ENCODE measurements at places on chromosomes 13 and 19.

GRCh38 chr13:48411841-48412531 is 927 bp downstream of the LPAR6 start:
- DNase-seq = no peak

DNA sequence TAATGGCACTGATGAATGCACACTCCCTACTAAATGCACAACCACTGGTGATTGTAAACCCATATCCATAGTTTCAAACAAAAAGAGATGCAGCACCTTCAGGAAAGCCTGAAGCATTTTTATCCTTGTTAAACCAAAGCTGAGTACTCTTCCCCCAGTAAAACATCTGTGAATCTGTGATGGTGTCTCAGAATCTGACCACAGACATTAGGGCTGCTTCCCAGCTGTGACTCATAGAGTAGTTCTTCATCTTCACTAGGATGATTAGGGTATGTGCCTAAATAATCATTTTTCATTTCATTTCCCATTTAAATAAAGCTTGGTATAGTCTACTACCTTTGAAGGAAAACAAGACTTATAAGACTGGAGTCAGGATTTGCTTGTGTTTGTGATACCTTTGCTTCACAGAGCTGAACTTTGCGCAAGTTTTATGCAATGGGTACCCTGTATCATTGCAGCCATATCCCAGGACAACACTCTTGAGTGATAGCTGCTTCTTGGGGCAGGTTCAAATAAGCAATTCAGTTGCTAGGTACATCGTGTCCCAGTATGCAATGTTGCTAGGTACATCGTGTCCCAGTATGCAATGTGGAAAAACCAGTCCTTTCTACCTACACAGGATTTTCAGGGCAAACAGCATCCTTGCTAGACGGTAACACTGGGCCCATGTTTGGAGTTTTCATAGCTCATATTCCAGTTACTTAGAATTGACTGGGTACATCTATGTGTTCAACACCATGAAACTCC is 277.1 kb downstream of the IRS2 start:
- DNase-seq = no peak

- DNase-seq = no peak
Observed at GRCh38 chr19:55563261-55563690, 17.4 kb downstream of the ZNF579 start.

DNA sequence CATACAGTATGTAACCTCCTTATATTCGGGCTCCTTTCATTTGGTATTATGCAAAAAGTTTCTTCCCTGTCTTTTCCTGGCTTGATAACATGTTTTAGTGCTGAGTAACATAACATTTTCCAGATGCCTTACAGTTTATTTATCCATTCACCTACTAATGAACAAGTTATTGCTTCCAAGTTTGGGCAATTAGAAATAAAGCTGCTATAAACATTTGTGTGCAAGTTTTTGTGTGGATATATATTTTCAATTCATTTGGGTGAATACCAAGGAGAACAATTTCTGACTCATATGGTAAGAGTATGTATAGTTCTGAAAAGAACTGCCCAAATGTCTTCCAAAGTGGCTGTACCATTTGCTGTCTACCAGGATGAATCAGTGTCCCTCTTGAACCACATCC is 360.9 kb downstream of the PCDH17 start:
- DNase-seq = no peak

DNA sequence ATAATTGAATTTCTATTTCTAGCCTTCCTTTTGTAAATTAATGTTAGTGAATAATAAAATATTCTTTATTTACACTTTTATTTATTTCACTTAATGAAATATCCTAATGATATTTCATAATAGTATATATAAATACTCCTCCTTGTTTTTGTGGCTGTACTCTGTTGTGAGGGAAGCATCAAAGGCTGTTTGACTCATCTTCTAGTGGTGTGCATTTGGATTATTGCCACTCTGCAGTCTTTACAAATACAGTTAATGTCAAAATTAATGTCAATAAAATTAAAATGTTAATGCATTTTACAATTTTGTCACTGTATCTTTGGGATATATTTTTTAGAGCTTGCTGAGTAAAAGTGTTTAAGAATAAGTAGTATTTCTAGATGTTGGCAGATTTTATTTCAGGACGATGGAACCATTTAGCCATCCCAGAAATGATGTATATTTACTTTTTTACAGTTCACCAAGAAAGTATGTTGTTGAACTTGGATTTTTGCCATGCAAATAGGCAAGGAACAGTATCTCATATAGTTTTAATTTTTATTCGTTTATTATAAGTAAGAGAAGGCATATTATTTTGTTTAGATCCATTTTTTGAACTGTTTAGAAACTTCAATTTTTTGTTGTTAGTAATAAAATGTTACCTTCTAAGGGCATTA is 281.2 kb upstream of the SLITRK6 start:
- no peak for DNase-seq

GRCh38 chr13:27793507-27794367 is 1.5 kb downstream of the GSX1 start:
- no peak for DNase-seq

DNA sequence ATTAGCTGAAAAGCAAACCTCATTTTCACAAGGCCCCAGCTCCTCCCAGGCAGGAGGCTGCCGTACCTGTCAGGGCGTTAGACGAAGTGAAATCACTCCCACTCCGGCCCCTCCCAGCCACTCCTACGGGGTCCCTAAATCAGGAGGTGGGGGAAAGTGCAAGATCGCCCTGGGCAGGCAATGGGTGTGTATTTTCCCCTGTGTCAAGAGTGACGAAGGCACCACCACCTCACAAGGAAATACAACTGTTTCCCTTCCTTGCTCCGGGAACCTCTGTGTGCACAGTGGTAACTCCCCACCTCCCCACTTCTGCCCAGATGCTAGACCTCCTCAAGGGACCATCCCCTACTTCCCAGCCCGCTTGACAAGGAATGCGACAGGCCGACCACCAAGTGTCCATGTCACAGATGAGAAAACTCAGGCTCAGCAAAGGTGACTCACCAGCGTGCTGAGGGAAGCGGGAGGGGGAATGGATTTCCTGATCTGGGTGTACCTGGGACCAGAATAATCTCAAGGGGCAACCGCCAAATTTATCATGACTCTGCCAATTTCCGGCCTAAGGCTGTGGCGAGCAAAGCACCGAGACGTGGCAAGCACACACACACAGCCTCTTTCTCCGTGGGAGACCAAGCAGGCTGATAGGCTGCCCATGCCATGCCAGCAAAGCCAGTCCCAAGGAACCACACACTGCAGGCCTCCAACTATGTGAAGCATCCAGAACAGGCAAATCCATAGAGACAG is 7.3 kb downstream of the PPP6R1 start:
- peak; percentile 46 for DNase-seq

- DNase-seq = no peak
Observed at GRCh38 chr13:39185326-39185725, 147.1 kb downstream of the NHLRC3 start.

DNA sequence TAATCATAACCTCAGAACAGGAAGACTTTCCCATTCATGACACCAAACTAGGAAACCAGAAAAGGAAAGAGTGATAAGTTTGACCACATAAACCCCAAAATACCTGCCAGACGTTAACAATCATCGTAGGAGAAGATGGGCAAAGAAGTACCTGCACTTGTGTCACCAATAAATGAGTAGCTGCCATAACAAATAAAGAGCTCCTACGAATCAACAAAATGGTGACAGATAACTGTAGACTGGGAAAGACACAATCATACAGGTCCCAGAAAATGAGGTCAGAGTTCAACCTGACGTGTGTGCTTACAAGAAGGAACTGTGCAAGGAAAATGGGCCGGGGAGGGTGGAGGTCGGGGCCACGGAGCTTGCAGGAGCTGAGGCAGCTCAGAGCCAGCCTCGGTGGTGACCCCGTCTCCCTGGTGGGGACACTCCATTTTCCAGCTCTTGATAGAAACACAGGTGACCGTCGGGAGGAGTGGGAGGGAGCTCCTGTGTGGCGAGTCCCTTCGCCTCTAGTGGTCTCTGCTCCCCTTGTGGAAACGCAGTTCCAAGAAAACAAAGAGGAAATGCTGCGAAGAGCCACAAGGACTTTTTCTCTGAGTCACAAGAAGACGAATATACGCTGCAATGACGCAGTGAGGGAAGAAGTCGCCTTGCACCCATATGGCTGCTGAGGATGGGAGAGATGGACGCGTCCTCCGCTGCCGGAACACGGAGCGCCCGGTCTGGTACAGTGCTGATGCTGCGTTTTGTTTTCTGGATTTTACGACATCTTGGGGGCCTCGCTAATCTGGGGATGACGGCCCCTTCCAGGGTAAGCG is 9.5 kb downstream of the PIP5K1C start:
- no peak for DNase-seq

All from activated effector memory CD4-positive, alpha-beta T cell treated with Interleukin-2 at 50 U/mL for 16 hours (primary cell).